ENCODE measurements at places on chromosomes 7 and 10. TPM values are rescaled to one million over a fixed set of nuclear protein-coding genes. Genes with fewer than 3 reads are reported as not detected.

Gene MYO1G
- not detected for total RNA-seq

DNA sequence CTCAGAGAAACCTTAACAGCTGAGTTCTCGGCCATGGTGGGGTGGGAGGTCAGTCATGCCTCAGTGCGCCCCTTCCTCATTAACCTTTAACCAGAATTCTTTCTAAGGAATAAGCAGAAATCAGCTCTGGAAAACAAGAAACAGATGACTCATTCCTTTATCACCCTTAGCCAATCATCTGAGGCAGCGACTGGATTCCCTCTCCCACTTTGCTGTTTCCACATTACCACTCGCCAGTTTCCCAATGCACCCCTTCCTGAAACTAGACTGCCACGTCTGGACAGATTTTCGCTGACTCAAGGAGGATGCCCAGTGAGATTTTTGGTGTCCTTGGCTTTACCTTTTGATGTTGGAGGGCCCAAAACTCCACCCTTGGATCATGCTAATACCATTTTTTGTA lies 223.8 kb downstream of the PLXDC2 start:
- no peak for DNase-seq

Gene GNAI1
- 30.7 TPM for total RNA-seq

DNA sequence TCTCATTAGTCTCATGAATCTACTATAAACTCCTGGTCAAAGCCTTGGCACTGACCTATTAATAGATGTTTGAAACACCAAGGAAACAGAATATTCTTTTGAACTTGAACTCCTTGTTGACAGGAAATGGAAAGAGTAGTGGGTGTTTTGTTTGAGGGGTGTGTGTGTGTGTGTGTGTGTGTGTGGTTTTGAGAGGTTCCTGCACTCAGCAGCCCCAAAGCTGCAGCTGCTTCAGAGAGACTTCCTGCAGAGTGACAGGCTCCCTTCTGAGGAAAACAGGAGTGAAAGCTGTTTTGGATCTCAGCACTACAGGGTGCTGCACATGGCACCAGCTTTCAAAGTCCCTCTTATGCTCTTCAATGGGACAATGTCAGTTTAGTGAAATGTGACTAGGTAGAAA lies 546.5 kb upstream of the STEAP1 start:
- no peak for DNase-seq

- peak; percentile 35 for DNase-seq
These were observed 2.2 kb downstream of the COMTD1 start for GRCh38 chr10:75233444-75234016.

Gene GALNT11
- 49.1 TPM for total RNA-seq

DNA sequence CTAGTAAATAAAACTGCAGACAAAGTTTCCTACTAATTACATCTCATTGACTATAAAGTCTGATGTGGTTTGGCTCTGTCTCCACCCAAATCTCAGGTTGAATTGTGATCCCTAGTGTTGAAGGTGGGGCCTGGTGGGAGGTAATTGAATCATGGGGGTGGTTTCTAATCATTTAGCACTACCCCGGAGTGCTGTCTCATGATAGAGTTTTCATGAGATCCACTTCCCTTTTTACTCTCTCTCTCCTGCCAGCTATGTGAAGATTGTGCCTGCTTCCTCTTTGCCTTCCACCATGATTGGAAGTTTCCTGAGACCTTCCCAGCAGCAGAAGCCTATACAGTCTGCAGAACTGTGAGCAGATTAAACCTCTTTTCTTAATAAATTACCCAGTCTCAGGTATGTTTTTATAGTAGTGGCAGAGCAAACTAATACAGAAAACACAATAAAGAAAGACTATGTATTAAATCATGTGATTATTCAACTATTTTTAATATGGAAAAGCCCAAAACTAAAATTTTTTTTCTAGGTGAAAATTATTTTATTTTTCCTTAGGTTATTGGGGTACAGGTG lies 232.1 kb downstream of the FZD1 start:
- no peak for DNase-seq

GRCh38 chr10:75295868-75296441 lies 60.2 kb upstream of the COMTD1 start:
- DNase-seq = peak; percentile 40

DNA sequence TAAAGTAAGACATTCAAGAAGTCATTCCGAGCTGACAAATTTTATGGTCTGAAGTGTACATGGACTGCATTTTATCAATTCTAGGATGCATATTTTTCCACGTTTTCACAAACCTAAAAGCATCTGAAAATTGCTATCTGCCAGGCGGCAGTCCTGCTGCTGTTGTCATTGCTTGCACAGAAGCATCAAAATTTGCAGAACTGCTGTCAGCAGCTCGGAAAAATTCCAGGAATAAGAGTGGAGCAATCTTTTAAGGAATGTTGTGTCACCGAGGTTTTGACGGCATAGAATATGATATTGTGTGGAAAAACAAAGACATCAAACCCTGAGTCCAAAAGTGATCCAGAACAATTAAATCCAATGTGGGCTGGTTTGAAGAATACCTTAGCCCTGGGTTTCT lies 61.4 kb downstream of the CHCHD3 start:
- no peak for DNase-seq

GRCh38 chr7:22002726-22003125 lies 57.0 kb upstream of the CDCA7L start:
- DNase-seq = no peak

GRCh38 chr7:18770154-18770811 lies 274.7 kb downstream of the HDAC9 start:
- DNase-seq = peak; percentile 85

DNA sequence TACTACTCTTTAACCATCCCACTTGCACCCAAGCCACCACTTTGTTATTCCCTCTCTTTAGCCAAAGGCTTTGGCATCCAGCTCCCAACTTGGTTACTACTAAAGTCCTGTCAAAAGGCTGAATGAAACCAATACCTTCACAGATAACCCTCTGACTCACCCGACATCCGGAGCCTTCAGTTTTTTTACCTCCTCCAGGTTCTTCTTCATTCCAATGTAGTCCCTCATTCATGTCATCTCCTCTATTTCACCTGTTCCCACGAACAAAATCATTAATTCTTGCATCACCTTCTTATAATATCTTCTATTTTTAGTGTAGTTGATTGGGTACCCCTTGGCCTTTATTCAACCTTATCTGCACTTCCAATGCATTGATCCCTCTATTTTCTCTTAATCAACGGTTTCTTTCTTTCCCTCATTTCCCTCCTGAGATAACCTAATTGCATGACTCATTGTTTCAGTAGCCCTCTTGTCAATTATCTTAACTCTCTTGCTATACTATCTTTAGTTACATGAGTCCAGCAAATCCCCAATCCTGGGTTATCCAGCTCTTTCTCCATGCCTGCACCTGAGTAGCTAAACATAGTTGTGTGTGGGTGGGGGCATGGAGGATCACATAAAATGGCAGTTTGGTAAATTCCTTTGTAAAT lies 87.2 kb upstream of the COL1A2 start:
- no peak for DNase-seq

- peak; percentile 4 for DNase-seq
These were observed 189.3 kb downstream of the ELMO1 start for GRCh38 chr7:37259319-37259821.

DNA sequence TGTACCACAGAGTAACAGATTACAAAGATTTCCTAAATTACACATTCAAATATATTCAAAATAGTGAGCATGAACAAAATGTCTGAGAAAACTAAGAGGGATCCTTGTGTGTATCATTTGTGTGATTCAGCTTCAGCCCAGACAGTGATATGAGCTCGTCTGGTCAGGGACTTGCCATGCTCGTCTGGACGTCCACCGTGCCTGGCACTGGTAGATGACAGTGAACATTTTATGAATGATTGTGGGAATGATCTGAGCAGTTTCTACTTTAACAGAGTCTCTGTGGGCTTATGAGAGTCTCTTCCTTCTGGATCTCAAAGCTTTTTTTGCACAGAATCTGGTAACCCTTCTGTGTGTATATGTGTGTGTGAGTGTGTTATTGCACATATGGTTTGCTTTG lies 34.2 kb upstream of the ANKRD2 start:
- DNase-seq = peak; percentile 80

DNA sequence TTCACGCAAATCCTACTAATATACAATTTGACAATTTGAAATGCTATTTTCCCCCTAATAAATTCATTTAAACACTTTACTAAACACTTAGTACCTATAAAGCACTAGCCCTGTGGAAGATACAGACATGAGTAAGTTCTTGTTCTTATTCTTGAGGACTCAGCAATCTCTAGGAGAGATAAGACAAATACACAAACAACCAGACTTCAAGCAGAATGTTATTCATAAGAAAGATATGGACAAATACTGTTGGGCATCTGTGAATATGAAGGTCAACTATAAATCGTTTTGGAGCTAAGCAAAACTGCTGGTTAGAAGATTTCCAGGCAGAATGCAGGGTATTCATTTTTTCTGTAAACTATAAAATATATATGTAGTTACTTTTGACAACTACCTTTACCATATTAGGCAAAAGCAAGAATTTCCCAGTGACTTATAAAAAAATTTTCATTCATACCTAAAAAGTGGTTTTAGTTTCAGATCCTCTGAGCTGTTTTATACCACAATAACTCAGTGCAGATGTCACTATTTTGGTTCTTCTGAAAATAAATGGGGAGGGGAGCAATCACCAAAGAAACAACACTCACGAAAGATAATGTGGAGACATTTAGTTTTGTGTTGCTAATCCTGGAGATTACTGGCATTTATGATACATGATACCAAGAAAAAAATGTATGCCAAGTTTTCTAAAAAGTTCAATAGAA lies 3.8 kb downstream of the VPS41 start:
- DNase-seq = no peak

GRCh38 chr10:88417387-88418030 lies 165.6 kb downstream of the RNLS start:
- DNase-seq = no peak

DNA sequence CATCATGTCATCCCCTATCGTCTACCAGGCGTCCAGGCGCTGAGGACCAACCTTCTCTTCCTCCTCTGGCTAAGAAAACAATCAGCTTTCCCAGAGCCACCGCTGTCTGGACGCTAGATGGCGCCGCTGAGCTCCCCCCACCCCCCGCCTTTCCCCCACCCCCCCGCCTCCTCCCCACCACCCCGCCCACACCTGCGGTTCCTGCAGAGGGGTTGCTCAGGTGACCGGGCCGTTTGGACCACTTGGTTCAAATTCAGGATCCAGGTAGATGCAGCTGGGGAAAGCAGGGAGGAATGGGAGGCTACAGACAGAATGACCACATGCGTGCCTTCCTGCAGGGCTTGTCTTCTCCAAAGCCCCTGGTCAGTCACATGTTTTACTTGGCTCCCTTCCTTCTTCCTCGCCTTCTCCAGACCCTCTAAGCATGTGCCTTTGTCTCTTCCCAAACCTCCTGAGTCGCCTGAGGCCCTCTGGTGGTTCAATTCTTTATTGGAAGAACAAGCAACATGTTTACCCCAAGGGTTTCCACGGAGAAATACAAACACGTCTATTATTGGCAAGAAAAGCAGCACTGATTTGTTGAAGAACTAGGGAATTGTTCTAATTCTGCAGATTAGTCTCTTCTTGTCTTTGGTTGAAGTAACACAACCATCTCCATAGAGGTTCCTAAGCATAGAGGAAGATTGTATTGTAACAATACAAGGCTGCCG lies 24.7 kb downstream of the AOC1 start:
- DNase-seq = peak; percentile 72

DNA sequence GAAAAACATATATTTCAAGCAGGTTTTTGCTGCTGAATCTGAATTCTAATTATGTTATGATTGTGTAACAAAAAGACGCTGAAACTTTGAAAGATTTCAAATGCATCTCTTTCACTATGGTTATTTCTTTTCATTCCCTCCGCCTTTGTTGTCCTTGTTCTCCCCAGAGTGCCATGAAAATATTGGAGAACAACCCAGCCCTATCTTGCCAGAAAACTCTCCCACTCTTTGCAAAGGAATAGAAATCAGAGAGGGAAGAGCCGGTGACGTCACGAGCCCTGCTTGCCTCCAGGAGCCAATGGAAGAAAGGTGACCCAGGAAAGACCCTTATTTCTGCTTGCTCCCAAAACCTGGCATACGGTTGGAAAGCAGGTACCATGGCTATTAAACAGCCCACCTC lies 3.4 kb downstream of the GFRA1 start:
- peak; percentile 16 for DNase-seq

Gene UBTD1
- 16.2 TPM for total RNA-seq

DNA sequence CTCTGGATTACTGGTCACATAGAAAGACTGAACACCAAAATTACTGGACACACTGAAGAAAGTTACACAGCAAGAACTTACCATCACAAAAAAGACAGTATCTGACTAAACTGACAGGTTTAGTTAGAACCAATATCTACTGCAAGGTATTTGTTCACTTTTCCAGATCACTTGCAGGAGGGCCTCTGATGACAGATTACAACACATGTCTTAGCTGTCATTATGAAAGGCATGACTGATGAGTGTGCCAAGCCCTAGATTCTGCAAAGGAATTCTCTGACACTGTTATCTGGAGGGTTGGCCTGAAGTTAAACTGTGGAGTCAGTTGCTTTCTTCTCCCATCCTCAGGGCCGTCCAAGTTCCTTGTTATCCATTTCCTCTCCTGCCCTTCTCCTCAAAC lies 242.7 kb downstream of the KIF20B start:
- no peak for DNase-seq

GRCh38 chr7:100075418-100075817 lies 6.1 kb downstream of the ZNF3 start:
- no peak for DNase-seq

DNA sequence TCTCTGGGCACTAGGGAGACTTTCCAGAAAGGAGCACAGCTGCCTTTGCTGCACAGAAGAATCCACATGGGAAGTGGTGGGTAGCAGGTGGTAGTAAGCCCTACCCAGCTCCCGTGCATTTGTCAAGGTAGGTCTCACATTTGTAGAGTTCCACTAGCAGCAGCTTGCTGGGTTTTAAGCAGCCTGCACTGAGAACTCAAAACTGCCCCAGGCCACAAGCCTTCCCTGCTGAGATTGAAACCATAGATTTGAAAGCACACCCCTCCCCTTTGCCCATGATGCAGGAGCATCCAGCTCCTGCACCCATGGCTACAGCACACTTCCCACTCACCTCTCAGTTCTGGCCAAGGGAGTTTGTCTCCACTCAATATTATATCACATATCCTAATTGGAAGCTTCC lies 604.5 kb upstream of the STEAP1 start:
- no peak for DNase-seq

- no peak for DNase-seq
These were observed 355.3 kb upstream of the NPVF start for GRCh38 chr7:25583621-25584020.

GRCh38 chr10:80442879-80443278 lies 11.2 kb upstream of the TSPAN14 start:
- no peak for DNase-seq

All from GM23248 (cell line).